WERI-Rb-1 (cell line): ENCODE measurements at places on chromosomes 6 and 20.

DNA sequence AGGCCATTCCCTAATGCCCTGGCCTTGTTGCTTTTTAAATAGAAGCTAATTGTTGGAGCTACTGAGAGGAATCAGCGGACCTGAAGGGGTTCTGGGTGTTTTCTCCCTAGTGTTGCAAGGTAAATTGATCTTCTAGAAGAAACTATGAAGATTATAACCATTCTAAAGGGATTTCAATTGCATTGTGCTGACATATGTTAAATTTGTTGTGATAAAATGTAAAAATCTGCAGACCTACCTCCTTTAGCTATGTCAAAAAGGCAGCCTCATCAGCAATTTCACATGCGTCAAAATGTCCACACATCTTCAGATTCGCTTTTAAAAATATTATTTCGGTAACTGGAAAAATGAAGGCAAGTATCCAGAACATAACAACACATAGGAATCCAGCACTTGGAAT is 44.4 kb downstream of the IYD start:
- no peak for DNase-seq

DNA sequence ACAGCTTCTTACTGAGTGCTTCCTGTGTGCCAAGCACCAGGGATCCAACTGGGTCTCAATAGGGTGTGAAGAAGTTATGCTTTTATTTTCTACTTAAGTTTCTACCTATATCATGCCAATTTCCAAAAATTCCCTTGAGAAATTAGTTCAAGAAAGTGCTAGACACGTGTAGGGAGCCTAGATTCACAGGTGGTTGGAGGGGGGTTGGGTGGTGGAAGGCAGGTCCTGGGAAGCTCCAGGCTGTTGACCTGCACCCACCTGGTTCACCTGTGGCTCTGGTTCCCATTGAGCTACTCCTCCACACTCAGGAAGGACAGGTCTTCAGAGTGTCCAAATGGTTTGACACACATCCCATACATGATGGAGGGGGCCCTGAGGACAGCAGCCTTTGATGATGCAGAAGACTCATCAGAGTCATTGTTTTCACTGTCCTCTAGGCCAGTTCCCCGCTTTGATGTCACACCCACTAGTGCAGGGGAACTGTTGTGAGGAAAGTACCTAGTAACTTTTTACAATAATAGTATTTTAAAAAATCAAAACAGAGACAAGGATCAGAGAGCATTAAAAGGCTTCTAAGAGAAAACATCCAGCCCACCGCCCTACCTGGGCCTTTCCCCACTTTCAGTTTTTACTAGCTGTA is 39.8 kb upstream of the MYL9 start:
- DNase-seq = no peak

DNA sequence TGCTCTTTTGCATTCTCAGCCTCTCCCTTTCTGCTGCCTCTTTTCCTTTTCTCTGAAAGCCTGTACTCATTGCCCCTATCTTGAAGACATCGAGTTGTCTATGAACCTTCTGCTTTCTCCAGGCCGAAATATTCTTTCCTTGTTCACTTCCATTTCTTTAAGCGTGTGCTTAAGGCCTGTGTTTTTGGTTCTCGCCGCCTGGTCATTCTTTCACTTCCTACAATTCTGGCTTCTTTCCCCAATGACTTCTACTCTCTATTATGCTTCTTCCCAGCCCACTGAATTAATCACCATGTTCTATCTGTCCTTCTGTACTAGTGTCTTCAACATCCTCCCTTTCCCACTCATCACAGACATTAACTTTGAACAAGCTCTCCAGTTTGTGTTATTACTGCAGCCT is 69.6 kb downstream of the C6orf52 start:
- DNase-seq = no peak

DNA sequence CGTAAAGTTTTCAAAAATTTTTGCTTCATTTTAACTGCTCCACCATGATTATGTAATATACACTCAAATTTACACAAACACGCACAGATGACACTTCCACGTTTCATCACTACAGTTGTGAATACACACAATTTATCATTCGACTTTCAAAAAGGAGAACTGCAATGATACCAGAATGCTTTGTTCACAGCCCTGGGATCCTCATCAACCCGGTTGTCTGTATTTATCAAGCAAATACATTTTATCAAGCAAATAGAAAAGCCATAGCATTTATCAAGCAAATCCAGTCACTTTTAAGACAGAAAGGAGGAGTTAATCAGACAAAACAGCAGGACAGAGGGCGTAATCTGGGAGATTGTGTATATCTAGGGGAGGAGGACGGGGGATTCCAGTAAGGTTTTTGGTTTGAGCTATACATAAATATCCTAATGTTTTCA is 20.3 kb upstream of the ABT1 start:
- no peak for DNase-seq

- DNase-seq = no peak
Observed at GRCh38 chr6:14944593-14944992, 301.3 kb upstream of the JARID2 start.

DNA sequence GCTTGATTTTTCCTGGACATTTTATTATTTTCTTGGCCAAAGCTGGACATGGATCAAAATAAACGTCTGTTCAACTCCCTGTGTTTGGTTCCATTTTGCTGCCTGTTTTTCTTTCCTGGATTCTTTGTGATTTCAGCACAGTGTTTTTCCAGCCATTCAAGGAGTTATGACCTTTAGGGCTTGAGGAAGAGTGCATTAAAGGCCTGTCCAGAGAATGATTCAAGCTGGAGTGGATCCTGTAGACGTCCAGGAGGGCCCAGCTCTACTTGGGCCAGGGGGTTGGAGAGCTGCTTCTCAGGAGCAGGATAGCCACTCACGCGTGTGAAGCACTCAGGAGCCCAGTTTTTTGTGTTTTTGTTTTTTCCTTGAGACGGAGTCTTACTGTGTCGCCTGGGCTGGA is 56.5 kb upstream of the IER3 start:
- DNase-seq = no peak

DNA sequence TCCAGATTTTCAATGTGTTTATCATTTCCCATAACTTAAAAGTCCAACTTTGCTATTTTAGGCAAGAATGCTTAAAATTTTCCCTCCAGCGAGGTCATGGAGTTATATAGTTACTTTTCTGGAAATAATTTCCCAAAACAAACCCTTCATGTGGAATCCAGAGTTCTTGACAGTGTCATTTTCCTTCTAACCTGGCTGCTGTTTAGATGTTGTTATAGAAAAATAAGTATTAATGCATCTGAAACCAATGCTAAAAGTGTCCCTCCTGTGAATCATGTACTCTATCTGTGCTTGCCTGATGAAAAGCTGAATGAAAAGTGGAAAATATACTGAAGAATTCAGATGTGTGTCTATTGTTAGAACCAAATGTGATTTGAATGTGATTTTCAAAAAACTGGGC is 245.3 kb upstream of the HSF2 start:
- DNase-seq = no peak

- DNase-seq = no peak
Observed at GRCh38 chr6:134340179-134340975, 22.5 kb upstream of the SGK1 start.

- no peak for DNase-seq
Observed at GRCh38 chr6:140156131-140156530, 781.7 kb upstream of the CITED2 start.

- no peak for DNase-seq
Observed at GRCh38 chr6:46269447-46270229, 98.9 kb upstream of the ENPP5 start.

GRCh38 chr6:51382847-51383246 is 564.2 kb downstream of the TFAP2B start:
- no peak for DNase-seq

DNA sequence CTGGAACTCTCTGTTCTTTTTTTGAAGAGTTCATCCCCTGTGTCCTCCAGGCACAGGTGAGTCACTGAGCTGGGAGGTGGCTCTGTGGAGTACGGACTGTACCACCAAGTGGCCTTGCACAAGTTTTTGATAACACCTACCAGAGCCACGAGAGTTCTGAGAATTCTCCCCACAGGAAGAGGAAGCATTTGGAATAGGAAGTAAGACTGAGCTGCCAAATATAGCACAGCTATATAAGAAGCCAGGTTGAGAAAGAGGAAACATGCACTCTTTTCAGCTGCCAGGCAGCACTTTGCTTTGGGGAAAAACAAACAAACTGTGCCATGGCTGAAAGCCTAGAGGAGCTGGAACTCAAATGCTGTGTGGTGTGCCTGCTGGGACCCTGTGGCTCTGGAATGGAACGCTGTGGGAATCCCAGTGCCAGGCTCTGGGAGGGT is 70.8 kb upstream of the RIPOR2 start:
- DNase-seq = no peak
